PC-9 (cell line): ENCODE measurements at places on chromosomes 6 and 20. TPM values are rescaled to one million over a fixed set of nuclear protein-coding genes. Genes with fewer than 3 reads are reported as not detected.

- DNase-seq = peak; percentile 62
Observed at GRCh38 chr6:117483004-117483644, 650 bp downstream of the DCBLD1 start.

Gene LRRN4
- total RNA-seq = 0.23 and 0.72 TPM in 2 replicates

- DNase-seq = no peak
Observed at GRCh38 chr20:9490161-9490560, 24.2 kb upstream of the LAMP5 start.

Gene PBOV1
- total RNA-seq = not detected in 2 replicates

DNA sequence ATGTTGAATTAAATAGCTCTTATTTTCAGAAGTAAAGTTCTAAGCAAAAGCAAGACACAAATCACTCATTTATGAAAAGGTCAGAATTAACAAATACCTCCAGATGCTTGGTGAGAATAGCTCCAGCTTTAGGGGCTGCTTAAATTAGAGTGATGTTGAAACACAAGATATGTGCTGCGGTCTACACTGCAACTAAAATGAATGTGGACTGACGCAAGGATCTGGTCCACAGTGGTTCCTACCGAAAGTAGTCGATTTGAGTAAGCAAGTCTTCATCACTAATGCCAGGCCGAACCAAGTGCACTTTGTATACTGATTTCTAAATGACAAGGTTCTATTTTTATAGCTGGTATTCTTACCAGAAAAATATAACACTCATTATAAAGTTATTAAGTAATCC, 96.3 kb downstream of the PRDM1 start:
- DNase-seq = no peak

- no peak for DNase-seq
Observed at GRCh38 chr6:54206510-54206909, 95.3 kb downstream of the MLIP start.

DNA sequence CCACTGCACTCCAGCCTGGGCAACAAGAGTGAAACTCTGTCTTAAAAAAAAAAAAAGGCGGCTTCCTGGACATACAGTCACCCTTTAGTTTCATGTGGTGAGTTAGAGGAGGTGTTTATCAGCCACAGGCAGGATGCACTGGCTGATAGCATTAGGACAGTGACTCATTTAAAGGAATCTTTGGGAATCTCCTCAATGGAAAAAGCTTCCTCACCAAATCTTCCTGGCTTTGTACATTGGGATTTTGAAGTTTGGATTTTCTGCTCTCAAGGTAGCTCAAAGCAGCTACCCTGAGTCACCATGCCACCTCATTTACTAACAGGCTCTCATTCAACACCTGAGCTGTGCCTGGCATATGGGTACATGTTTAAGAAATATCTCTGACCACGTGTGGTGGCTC, 20.2 kb downstream of the PRPH2 start:
- no peak for DNase-seq

DNA sequence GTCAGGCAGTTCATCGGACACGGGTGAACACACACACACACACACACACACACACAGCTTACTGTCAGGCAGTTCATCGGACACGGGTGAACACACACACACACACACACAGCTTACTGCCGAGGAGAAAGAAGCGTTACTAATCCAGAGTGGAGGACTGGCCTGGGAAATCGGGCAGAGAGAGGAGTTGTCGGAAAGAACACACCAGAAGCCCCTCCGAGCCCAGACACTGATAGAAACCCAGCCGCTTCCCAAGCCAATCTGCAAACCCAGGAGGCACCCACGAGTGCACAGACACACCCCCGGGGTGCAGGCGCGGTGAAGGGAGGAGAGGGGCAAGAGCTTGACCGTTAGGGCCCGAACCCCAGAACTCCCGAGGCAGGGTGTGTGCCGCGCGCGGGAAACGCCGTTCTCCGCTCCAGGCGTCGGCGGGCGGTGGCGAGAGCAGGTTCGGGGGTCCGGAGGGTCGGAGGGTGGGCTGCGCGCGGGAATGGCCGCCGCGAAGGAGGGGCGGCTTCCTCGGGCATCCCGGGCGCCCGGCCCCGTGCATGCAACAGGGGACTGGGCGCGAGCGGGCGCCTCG, 636 bp downstream of the ELOVL2 start:
- DNase-seq = no peak

GRCh38 chr6:156430386-156430785, 346.8 kb upstream of the ARID1B start:
- DNase-seq = no peak

- no peak for DNase-seq
Observed at GRCh38 chr6:155093430-155093829, 98.3 kb downstream of the TIAM2 start.
